Activated gamma-delta T cell treated with anti-CD3 and anti-CD28 coated beads, Interleukin-2, amount 50 U/mL, for 16 hours (primary cell): ENCODE measurements at places on chromosomes 7 and 10.

DNA sequence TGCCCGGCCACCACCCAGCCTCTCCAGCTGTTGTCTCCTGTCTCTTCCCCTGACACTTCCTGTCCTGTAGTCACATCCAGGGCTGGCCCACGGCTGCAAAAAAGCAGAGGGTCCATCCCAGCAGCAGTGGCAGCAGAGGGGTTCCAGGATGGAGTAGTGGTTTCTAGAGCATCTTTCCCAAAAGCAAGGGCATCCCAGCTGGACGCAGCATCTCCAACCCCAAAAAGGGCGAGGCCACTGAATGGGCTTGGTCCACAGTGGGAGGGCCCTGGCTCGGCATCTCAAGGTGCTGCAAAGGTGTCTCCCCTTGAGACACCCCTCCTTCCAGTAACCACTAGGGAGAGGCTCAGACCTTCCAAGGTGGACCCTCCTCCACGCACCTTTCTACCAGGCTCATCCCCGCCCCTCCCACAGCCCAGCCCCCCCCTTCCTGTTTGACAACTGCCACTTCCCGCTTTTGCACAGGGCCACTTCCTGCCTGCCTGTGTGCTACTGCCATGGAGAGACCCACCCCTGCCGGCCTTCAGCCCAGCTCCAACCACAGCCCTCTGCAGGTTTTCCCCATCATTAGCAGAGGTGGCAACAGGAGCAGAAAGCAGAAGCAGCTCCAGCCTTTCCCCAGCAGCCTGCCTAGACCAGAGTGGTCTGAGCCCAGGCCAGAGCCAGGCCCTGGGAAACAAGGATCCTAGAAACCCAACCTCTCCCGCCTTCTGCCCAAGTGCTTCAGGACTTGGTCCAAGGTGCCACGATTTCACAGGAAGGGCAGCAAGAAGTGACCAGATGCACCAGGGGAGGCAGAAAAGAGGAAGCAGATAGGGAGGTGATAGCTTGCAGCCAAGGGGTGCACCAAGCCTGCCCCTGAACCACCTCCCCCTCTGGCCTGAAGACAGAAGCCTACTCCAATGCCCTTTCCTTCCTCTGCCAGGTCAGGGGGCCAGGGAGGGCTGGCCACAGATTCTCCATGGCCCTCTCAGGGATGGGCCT, 8.6 kb downstream of the CAMK2G start:
- DNase-seq, result peak; percentile 20

GRCh38 chr10:132788180-132788830, 2.4 kb upstream of the NKX6-2 start:
- DNase-seq, result no peak

GRCh38 chr7:21461282-21461681, 33.4 kb downstream of the SP4 start:
- no peak for DNase-seq

DNA sequence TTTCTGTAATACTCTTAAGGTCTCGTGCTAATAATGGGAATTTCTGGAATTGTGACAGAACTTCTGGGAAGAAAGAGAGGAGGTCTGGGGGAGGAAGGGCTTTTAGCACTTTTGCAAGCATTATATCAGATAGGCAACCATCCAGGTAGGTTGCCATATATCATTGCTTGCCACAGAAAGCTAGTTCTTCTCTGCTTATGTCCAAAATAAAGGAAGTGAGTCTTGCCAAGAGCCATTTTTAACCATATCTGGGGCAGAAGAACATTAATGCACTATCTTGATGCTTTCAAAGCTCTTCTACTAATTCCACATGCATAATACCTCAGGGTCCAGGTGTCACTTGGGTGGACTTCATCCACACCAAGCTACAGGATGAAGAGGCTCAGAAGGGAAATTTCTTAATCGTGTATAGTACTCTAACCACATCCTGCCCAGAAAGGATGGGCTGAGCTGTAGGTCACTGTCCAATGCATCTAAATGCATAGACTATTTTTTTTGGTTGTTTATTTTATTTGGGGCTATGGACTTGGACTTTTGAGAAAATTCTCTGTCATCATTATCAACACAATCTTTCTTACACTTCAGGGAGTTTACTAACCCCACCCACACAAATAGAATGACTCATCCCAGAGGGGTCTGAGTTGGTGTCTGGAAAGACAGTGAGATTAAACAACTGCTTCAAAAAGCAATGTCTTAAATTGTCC, 68.9 kb upstream of the ADO start:
- DNase-seq, result peak; percentile 27

DNA sequence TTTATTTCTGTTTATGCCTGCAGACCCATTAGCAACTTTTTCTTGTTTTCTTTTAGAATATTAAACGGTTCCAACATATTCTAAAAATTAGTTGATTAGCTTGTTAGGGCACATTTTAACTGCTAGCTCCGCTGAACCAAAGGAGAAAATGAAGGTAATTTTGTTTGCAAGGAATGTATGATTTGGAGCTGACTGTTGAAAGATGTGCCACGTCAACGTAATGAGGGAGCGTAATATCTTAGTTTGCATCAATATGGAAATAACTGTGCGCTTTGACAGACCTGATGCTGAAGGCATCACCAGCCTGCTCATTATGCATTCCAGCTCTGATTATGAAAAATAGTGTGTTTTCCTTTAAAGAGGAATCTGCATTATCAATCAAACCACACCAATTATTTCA, 102.0 kb upstream of the CTBP2 start:
- no peak for DNase-seq

GRCh38 chr10:68848806-68849205, 21.5 kb downstream of the STOX1 start:
- DNase-seq, result no peak

DNA sequence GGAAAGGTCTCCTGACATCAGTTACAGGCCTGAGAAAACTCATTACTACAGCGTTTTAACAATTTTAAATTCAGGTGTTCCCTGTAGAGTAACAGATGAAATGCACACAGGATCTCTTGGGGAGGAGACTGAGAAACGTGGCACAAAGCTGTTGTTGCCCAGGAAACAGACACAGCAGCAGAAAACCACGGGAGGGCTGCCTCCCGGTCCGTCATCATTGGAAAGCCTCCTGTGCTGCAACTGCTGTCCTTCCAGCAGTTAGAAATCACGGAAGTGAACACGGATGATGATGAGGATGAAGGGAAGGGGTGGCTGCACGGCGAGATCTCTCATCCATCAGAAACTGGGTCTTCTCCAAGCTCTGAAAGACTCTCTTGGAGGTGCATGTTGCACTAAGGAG, 94.6 kb upstream of the RNF32 start:
- no peak for DNase-seq

GRCh38 chr7:134513169-134513752, 14.1 kb upstream of the AKR1B10 start:
- DNase-seq, result no peak

GRCh38 chr7:151083071-151083823, at the start of gene TMUB1:
TMUB1 (minus strand) TSS chr7:151083493; CDS start chr7:151082563, 930 bp downstream.
- DNase-seq, result peak; percentile 73

GRCh38 chr7:88500131-88500530, 193.4 kb upstream of the STEAP4 start:
- DNase-seq, result no peak

GRCh38 chr10:112203328-112204076, 19.9 kb upstream of the GPAM start:
- DNase-seq, result no peak

DNA sequence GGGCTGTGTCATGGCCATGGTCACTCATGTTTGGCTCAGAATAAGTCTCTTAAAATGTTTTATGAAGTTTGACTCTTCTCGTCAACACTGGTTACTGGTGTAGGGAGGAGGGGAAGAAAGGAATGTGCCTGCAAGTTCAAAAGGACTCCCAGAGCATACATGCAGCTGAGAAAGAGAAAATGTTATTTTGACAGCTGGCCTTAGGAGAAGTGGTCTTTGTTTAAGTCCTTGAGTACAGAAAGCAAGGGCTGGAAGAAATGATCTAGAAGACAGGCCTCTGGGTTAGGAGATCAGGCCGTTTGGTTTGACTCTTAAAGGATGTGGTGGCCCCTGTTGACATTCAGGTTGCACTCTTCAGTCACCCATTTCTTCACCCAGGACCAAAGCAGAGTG, 245.5 kb downstream of the REEP3 start:
- DNase-seq, result no peak

GRCh38 chr7:90891529-90891928, 295.4 kb downstream of the CDK14 start:
- DNase-seq, result no peak

DNA sequence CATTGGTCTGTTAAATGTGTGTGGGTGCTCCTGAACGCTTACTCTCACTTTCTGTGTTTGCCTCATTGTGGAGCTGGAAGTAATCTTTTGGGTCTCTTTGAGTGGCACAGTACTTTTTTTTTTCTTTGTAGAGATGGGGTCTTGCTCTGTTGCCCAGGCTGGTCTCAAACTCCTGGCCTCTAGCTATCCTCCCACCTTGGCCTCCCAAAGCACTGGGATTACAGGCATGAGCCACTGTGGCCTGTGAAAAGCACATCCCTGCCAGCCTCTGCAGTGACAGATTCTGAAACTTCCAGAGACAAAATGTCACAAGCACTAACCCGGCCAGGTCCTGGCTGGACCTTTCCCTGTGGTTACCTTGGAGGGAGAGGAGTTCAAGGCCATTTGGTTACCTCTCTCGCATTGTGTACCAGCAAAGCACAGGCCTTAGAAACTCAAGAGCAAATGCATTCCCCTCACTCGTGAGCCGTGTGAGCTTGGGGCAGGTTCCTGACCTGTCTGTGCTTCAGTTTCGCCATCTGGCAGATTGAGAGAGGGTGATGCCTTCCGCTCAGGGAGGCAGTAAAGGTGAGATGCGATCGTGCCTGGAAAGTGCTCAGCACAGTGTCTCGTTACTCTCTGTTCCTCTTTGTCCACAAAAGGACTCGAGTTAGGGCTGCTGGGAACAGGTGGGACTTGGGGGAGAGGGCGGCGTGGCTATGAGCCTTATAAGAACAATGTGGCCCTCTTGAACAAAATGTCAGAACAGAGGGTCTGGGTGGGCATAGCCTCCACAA, 72.6 kb upstream of the SEPHS1 start:
- no peak for DNase-seq

DNA sequence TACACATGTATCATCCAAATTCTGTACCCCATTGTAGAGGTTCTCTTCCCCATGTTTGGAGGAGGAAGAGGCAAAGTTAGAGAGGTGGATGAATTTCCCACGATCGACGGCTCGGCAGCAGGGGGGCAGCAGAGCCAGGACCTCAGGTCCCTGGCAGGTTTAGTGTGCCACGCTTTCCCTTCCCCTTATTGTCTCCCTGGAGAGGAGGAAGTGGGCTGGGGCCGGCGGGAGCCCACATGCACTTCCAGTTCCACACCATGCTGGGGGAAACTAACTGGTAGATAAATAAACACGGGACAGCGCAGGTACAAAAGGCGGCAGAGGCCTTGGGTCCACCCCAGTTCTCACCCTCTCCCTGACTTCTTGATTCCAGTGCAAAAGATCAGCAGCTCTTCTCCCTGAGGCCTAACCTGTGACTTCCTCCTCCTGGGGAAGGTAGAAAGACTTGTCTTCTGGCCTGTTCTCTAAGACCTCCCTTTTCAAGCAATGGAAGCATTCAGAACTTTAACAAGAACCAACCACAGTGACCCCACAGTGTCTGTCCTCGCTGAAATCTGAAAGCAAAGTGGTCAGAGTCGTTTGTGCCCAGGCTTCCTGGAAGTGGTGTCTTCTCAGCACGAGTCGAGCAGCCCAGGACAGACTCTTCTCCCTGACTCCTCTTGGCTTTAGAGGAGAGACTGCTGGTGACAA, 30.5 kb upstream of the SRGN start:
- DNase-seq, result no peak

- DNase-seq, result no peak
Observed at GRCh38 chr7:82319674-82320118, 123.9 kb downstream of the CACNA2D1 start.

DNA sequence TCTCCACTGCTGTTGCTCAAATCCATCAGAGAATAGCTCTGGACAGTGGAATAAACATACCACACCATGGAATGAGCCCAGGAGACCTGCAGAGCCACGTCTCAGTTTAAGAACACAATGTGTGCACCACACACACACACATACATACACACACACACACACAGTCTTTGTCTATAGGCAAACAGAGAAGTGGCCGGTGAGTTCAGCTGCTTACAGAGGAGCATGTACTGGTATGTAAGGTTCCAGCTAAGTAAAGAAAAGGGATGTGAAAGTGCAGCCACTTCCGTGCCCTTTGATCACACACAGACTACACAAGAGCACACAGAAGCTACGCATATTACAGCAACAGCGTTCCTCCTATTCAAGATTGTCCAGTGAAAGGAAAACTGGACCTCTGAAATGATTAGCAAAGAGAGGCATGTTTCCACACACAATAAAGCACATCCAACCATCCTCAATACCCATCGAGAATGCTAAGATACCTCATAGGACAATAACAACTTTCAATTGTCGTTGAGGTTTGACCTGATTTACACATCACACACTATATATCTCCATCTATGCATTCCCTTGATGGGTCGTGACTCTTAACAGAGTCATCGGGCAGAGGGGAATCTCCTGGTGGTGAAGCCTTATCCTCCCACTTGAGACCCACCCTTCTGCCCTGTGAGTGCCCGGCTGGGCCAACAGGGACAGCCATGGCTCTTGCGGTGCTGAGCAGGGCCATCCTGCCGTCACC, 23.6 kb downstream of the SLC35B4 start:
- DNase-seq, result no peak

GRCh38 chr7:94980418-94981142, 73.2 kb downstream of the PPP1R9A start:
- DNase-seq, result no peak

GRCh38 chr7:31971049-31971667, 99.0 kb downstream of the PDE1C start:
- DNase-seq, result no peak

DNA sequence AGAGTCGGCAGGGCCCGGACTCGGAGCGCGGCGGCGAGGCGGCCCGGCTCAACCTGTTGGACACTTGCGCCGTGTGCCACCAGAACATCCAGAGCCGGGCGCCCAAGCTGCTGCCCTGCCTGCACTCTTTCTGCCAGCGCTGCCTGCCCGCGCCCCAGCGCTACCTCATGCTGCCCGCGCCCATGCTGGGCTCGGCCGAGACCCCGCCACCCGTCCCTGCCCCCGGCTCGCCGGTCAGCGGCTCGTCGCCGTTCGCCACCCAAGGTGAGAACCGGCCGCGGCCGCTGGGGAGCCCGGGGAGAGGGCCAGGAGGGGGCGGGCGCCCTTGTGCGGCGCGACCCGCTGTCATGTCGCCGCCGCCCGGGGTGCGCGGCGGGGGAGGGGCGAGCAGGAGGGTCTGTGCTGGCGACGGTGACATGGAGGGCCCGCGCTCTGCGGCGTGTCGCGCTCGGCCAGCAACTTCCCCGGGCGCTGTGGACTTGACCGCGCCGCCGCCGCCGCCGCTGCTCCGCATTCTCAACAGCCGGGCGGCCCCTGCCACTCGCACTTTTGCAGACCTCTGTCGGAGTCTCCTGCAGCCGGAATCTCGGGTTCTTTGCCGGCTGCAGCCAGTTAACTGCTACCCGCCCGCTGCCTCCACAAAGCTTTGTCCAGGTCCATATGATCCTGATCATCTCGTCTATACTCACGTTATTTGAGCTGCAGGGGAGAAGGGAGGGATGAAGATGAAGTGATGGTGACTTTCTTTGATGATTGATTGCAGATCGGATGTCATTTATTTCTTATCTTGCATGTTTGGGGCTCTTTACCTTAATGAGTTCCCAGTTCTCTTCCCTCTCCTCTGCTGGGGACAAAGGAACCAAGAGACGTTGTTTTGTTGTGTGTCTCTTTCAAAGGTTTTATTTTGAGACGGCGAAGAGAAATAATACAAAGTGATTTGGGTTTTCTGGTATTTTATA, 869 bp downstream of the TRIM24 start:
- peak; percentile 45 for DNase-seq

- DNase-seq, result no peak
Observed at GRCh38 chr7:29809533-29810155, 3.3 kb downstream of the WIPF3 start.
